Anterior cingulate cortex (tissue), 58 donors: ENCODE measurements at places on chromosomes 2 and 18.

DNA sequence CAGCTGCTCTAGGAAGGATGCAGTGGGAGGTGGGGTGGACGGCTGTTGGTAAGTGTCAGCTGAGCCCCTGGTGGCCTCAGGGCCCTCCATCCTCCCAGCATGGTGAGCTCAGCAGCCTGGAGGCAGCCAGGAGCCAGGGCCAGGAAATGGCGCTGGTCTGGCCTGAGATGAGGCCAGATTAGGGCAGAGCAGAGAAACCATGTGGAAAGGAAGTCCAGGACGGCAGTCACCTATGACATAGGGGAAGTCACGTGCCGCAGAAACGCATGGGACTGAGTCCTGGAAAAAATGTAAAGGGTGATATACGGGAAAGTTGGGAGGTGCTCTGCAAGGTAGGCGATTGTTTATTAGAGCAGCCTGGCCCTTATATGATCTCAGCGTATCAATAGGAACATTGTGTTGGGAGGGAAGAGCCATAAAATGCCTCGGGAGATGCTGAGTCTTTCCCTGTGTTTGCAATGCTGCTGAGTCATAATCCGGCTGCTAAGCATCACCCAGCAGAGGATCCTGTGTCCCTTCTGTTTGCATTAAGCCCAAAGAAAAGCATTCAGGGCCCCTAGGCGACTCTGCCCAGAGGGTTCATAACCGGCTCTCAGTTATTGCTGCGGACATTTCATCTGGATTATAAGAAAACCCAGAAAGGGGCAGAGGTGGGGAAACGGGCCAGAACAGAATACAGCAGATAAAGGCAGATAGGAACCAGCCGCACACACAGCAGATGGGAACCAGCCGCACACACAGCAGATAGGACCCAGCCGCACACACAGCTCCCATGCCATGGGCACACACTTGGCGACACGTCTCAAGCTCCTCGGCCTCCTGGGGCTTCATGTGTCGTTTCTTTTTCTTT, 30.3 kb upstream of the B3GNT7 start:
- DNase-seq = no peak

GRCh38 chr18:68219872-68220271, 495.0 kb downstream of the TMX3 start:
- DNase-seq = no peak

DNA sequence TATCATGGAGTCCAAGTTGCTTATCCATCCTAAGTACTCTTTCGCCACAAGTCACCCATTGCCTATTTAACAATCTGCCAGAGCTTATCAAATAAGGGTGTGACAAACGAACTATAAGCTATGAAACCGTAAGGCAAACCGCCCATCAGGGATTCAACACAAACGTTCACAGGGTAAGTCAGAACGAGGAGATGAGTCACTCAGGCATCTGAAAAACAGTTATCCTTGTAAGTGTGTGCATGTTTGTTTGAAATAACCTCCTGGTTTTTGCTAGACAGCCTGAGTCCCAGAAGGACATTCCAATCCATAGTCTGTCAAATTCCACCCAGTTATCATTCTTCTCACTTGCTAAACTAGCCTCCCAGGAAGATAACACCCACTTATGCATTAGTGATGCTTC, 299.1 kb downstream of the PAX3 start:
- no peak for DNase-seq

DNA sequence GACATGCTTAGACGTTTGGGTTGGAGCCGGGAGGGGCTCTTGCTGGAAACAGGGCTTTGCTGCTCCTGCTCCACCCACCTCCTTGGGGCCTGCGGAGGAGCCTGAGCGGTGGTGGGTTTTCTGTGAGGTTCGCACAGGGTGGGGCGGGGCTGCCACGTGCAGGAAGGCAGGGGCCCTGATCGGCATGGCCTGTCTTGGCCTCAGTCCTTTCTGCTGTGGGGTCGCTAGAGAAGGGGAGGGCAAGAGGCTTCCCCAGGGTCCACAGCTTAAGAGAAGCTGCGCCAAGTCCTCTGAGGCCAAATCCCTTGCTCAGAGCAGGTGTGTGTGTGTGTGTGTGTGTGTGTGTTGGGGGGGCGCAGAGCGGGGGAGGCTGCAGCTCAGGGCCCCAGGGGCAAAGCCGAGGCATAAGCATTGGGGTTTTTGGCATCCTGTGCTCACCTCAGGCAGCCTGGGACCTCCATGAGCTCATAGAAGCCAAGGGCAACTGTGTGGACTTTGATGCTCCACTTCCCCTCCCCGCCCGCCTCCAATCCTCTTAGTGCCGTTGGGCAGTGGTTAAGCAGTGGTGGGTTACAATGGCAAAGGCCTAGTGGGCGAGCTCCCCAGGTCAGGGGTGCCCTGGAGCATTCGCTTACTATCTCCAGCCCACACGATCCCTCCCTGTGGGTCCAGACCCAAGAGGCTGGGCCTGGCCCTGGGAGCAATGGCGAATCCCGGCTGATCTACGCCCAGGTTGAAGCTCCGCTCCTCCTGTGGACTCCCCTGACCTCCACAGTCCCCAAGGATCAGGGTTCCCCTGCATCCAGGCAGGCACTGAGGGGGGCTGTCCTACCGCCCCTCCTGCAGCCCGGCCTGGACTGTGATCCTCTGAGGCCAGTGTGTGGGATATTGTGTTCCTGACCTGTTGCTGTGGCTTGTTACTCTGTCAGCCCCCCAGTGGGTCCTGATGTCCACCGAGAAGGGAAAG, 28.9 kb downstream of the TOGARAM2 start:
- no peak for DNase-seq

GRCh38 chr2:68604077-68604476, 39.3 kb upstream of the PROKR1 start:
- no peak for DNase-seq
